ENCODE measurements at places on chromosomes 5 and 9. TPM values are rescaled to one million over a fixed set of nuclear protein-coding genes. Genes with fewer than 3 reads are reported as not detected.

DNA sequence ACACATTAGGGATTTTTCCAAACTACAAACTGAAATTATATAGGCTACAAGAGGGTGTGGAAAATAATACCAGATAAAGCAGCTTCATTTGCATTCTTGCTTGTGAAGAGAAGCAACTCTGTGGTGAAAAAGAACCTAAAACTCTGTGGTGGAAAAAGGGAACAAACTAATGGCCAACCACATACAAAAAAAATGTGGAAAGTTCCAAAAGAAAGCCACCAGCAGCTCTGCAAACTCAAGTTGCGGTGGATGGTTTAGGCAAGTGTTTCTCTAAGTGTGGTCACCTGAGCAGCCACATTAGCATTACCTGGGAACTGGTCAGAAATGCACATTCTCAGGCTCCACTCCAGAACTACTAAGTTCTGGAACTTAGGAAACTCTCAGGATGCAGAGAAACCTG lies 586.4 kb downstream of the ACTL7B start:
- DNase-seq = no peak

DNA sequence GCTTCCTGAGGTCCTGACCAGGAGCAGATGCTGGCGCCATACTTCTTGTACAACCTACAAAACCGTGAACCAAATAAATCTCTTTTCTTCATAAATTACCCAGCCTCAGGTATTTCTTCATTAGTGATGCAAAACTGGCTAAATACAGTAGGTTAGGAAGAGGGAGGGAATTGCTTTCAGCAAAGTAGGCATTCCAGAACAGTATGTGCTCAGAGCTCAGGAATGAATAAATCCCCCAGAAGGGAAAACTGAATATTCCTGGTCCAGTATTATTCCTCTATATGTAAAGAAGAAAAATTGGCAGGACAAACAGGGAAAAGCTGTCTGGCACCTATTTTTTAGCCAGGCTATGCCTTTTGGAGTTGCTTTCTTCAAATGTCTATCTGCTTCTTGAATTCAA lies 577.1 kb downstream of the PSAT1 start:
- DNase-seq = no peak

GRCh38 chr5:130068988-130069387 lies 164.7 kb downstream of the CHSY3 start:
- no peak for DNase-seq

- DNase-seq = no peak
Observed at GRCh38 chr5:90135779-90136378, 273.7 kb downstream of the CETN3 start.

GRCh38 chr5:52789378-52789777 lies 1.7 kb downstream of the ITGA1 start:
- DNase-seq = no peak

CENPH gene
- 11.8 TPM for total RNA-seq

PCDHGB1 gene
- 8.6 TPM for total RNA-seq

Measured in spinal cord (tissue), 10 donors.